ENCODE measurements at places on chromosomes 7 and 10.

DNA sequence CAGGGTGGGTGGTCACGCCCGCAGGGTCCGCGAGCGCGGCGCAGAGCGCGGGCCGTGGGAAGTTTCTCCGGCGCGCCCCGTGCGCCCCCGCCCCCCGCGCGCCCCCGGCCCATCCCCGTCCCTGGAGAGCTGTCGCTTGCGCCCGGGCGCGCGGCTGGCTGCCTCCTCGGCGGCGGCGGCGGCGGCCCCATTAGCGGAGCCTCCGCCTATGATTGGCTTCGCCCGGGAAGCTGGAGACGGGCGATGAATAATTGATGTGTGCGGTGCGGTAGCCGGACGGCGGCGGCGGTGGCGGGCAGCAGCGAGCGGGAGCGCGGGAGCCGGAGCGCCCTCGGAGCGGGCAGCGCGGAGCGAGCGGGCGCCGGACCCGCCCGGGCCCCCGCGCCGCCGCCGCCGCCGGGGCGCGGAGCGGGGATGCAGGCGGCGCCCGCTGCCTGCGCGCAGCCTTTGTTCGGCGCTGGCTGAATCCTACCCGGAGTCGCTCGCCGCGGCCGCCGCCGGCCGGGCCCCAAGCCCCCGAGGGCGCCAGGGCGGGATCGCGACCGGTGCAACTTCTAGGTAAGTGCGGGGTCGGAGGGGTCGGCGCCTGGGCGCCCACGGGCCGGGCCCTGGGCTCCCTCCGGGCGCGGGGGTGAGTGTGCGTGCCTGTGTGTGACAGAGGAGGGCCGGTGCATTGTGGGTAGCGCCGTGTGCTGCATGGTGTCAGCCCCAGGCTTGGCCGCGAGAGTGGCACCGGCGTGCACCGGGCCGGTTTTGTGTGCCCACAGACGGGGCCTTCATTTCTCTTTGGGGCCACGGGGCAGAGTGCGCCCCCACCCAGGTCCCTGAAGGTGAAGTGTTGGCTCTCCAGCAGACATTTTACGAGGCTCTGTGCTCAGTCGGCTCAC is 103.8 kb upstream of the PPIF start:
- DNase-seq = peak; percentile 49

DNA sequence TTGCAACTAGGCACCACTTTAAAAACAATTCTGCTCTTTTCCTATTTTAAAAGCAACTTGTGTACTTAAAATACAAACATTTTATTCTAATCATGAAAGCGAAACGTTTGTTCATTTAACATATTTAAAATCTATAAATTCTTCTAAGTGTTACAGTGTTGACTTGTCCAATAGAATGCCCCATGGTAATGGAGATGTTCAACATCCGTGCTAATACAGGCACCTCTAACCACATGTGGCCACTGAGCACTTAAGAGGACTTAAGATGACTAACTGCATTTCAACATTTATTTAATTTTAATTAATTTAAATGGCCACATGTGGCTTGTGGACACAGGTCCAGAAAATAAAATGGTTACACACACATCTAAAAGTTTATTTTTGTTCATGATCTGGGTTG is 115.1 kb downstream of the TPK1 start:
- no peak for DNase-seq

DNA sequence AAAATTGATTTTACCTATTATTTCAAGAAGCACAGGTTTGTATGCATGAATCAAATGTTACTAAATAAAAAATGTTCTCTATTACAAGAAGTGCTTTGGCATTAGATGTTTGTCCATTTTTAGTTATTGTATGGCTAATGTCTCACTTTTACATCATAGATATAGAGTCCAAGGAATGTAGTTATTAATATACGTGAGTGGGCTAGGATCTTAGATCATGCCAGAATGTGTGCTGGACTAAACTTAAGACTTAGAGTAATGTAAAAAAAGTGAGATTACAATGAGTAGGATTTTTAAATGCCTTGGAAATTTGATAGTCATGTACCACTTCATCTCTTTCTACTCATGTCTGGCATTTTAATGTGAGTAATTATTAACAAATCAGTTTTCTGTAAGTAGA is 196.6 kb downstream of the ARL4A start:
- no peak for DNase-seq

GRCh38 chr7:41010418-41010817 is 692.5 kb downstream of the INHBA start:
- no peak for DNase-seq

DNA sequence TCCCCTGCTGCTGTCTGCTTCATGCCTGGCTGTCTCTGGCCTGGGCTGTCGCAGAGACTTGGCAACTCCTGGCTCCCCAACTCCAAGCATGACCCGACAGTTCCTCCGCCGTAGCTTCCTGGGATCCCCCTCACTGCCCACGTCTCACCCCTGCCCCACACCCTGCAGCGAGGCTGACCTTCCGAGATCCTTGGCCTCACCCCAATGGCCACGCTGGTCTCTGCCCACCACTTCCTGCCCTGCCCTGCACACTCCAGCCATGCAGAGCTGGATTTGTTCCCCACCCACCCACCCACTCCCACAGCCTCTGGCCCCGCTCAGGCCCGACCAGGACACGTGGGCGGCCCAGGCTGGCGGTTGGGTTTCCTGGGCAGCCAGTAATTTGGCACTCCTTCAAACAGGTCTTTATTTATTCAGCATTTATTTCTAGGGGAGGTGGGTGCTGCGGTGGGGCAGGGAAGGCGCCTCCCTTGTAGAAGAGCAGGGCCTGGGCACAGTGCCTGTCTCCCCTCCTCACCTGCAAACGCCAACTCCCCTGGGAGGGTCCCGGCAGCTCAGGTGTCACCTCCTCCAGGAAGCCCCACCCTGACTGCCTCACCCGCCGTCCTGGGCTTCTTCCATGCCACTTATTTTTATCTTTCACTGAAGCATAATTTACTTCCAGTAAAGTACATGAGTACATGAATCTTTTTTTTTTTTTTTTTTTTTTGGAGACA is 25.5 kb downstream of the GTF2IRD1 start:
- no peak for DNase-seq

DNA sequence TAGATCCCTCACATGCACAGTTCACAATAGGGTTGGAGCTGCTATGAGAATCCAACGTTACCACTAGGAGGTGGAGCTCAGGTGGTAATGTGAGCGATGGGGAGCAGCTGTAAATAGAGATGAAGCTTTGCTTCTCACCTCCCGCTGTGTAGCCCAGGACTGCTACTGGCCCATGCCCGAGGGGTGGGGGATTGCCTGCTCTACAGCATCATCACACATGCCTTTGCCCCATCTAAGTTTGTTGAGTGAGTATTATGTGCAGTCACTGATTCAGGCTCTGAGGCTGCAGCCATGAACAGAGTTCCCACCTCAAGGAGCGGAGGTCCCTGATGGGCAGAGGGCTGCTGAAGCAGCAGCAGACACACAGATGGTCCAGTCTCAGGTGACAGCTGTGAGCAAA is 94.1 kb downstream of the CHST15 start:
- no peak for DNase-seq

DNA sequence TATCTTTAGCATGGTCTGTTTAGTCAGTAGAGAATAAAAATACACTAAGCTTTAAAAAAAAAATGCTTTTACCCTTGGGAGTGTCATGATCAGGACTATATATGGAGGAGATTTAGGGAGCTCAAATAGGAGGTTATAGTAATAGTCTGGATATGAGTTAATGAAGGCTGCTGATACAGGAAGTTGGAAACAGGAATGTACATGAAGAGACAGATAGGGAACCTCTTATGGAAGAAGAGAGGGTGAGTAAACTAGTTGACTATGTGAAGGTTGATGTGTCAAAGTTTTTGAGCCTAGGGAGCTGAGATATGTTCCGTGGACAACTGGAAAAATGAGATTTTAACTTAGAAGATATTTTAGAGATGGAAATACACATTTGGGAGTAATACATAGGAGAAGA is 472.0 kb upstream of the FZD8 start:
- DNase-seq = no peak

DNA sequence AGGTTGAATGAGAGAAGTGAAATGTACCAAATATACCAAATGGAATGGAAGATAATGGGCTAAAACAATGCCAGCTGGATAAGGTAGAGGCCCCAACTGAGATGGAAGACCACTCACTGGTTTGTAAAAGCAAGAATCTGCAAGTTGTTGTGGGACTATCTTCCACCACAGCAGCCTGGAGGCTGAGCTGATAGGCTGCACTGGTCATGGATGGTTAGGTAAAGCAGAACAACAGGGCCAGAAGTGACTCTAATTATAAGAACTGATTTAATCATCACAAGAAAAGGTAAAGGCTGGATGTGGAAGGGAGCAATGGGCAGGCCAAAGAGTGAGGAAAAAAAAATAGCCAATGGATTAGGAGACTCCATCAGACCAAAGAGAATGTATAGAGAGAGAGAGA is 11.8 kb downstream of the TFEC start:
- no peak for DNase-seq

All from stimulated activated CD8-positive, alpha-beta memory T cell treated with anti-CD3 and anti-CD28 coated beads, Interleukin-12 subunit alpha, Interleukin-12 subunit beta, amount 100 ng/mL, for 4 hours (primary cell).